ENCODE measurements at places on chromosomes 5 and 9.

DNA sequence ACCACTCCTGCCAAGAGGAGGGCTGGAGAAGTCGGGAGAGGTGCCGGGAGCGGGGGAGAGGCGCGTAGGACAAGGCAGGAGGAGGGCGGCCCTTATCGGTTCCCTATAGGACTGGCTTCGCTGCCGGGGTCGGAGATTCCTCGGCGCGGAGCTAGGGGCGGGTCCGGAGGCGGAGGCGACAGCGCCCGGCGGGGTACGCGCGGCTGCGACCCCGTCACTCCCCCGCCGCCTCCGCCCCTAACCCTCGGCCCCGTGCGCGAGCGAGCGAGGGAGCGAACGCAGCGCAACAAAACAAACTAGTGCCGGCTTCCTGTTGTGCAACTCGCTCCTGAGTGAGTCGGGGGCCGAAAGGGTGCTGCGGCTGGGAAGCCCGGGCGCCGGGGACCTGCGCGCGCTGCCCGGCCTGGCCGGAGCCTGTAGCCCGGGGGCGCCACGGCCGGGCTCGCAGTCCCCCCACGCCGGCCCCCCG is 2.0 kb downstream of the GLIS3 start:
- no peak for DNase-seq

DNA sequence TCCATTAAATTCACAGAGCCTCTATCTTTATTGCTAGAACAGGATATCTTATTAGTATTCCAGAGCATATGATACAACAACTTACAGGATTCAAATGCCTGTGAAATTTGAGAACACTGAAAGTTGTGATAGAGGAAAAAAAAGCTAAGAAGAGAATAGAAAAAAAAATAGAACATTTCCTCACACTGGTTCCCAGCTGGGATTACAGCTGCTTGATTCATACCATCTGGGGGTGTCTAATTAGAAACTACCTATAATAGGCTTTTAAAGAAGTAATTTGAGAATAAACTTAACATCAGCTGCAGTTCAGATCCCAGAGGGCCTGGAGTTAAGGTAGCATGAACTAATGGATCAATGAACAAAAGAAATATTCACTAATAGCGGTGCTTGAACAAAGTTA is 922.0 kb downstream of the CDH12 start:
- DNase-seq = no peak

- DNase-seq = no peak
These were observed 4.1 kb downstream of the BICD2 start for GRCh38 chr9:92760494-92760893.

DNA sequence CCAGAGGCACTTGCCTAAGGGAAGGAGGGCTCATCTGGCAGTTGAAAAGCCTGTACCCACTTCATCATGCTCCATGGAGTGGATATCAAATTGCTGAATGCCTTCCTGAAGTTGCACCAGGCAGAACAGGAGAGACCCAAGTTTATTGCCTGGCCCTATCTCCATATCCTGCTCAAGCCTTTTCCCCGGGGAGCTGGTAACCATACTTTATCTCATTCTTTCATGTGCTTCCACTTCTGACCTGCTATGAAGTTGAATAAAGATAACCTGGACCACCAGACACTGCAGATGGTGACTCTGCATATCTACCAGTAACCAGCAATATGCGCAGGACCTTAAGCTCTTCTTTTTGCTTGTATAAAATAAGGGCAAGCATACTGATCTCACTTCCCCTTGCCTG is 1397.5 kb upstream of the CDH6 start:
- DNase-seq = no peak

GRCh38 chr5:78612227-78613150 is 36.1 kb downstream of the LHFPL2 start:
- no peak for DNase-seq

DNA sequence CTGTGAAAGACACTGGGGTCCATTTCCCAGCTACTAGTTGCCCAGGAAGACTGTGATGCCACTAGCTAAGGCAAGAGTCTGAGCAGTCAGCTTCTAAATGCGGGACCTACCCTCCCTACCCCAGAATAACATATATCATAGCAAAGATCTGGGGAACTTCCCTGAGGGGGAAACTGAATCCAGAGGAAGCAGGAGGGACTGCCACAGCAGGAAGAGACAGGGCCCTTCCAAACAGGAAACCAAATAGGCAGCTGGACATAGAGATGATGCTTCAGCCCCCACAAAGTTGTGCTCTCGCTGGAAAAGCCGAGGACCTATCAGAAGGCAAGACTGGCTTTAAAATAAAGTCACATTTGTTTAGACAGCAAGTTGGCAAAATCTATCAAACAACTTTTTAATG is 51.1 kb downstream of the KLHL3 start:
- no peak for DNase-seq

DNA sequence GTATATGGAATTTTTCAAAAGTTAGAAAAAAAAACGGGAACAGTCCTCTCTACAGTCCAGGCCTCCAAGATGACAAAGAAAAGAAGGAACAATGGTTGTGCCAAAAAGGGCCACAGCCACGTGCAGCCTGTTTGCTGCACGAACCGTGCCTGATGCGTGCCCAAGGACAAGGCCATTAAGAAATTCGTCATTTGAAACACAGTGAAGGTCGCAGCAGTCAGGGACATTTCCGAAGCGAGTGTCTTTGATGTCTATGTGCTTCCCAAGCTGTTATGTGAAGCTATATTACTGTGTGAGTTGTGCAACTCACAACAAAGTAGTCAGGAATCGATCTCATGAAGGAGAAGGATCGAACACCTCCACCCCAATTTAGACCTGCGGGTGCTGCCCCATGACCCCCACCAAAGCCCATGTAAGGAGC is 37.4 kb downstream of the HMGCR start:
- DNase-seq = no peak

GRCh38 chr9:93231121-93231694 is 47.3 kb downstream of the WNK2 start:
- DNase-seq = no peak

GRCh38 chr9:130366072-130366471 is 78.7 kb upstream of the ASS1 start:
- no peak for DNase-seq
